Right lobe of liver (tissue), 6 donors: ENCODE measurements at places on chromosomes 7 and 10.

DNA sequence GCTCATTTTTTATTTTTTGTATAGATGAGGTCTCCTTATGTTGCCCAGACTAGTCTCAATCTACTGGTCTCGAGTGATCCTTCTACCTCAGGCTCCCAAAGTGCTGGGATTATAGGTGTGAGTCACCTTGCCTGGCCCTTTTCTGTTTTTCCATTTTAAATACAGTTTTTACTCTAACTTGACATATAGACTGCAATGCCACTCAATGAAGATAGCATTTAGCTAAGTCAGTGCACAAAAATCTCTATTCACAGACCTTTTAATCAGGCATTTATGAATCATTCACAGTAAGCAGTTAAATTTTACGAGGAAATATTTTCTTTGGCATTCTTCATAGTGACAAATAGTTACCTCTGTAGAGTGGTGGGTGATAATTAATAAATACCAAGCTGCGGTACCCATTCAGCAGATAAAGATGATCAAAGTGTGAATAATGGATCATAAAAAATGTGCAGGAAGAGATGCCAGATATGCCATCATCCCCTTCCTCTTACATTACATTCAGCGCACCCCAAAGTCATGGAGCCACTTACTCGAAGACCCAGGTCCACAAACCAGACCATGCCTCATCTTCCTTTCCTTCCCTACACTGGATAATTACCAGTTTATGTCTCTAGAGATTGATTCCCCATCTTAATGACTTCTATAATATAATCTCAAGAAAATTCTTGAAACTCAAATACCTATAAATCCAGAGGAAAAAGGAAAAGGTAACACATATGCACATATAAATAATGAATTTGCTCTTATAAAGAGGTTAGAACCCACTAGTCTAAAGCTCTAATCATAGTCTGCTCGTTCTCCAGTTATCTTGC lies 56.0 kb downstream of the UBE2H start:
- no peak for DNase-seq

DNA sequence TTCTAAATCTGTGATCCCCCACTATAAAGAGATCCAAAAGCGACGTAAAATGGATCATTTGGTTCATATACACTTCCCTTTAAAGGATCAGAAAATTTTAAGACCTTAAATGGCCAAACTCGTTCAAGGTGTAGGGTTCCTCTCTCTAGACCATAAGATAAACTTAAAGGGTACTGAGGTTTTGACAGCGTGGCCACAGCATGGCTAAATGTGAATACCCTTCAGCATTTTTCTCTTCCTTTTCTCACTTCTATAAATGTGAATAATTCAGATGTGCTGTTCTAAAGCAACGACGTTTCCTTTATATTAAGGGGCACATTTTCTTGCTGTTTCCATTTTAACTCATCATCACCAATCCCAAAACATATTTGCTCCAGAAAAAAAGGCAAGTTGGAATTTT lies 5.2 kb downstream of the ZCWPW1 start:
- DNase-seq, result no peak

- no peak for DNase-seq
Observed at GRCh38 chr10:62699148-62699547, 105.4 kb upstream of the ADO start.

DNA sequence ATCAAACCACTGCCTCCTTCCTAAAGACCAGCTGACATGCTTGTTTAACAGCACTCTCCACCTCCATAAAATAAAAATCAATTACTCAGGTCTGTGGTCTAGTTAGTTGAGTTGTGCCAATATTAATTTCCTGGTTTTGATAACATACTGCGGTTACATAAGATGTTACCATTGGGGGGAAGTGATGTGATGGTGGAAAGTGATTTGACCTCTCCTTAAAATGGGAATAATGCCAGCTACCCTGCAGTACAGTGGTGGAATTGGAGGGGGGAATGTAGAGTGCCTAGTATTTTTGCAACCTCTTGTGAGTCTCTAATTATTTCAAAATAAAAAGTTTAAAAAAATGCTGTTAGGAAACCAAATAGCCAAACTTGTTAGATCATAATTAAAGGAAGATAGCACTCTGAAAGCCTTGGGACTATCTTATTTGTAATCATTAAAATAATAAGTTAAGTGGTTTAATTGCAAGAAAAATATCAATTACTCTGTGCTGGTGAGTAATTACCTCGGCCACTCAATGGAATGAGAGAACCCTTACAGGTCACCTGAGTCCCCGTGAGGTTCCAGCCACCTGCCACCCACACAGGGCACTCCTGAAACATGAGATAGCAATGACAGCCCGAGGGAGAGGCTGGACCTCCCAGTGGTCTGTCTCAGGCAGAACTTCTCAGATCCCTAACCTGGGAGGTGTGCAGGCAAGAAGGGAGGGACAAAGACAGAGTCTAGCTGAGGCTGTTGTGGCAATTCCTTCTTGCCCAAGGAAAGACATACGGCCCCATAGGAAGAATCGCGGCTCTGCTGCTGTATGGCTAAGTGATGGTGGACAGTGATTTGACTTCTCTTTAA lies 94.1 kb downstream of the SH3PXD2A start:
- DNase-seq, result no peak

GRCh38 chr7:123783820-123784219 lies 35.0 kb upstream of the WASL start:
- DNase-seq, result no peak
